ENCODE measurements at places on chromosomes 7 and 10. TPM values are rescaled to one million over a fixed set of nuclear protein-coding genes. Genes with fewer than 3 reads are reported as not detected.

DNA sequence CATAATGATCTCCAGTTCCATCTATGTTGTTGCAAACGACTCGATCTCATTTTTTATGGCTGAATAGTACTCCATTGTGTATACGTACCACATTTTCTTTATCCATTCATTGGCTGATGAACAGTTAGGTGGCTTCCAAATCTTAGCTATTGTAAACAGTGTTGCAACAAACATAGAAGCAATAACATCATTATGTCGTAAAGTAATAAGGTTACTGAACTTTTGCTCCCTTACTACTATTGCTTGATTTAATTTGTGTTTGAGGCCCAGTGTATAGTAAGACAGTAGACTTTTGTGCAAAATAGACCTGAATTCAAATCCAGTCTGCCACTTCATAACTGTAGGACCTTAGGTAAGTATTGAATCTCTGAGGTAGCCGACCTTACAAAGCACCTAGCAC, 200.1 kb upstream of the CELF2 start:
- DNase-seq, result no peak

GRCh38 chr7:24653316-24654085, 80.2 kb downstream of the PALS2 start:
- no peak for DNase-seq

GRCh38 chr10:121007264-121007663, 156.1 kb downstream of the WDR11 start:
- DNase-seq, result no peak

GRCh38 chr7:41520445-41520844, 182.4 kb downstream of the INHBA start:
- no peak for DNase-seq

- DNase-seq, result no peak
Observed at GRCh38 chr7:3805151-3805550, 504.1 kb downstream of the SDK1 start.

Gene LRRN3
- 89.3 TPM for total RNA-seq

Data from activated naive CD8-positive, alpha-beta T cell treated with anti-CD3 and anti-CD28 coated beads for 36 hours (primary cell).